ENCODE measurements at places on chromosomes 2 and 18. TPM values are rescaled to one million over a fixed set of nuclear protein-coding genes. Genes with fewer than 3 reads are reported as not detected.

The ST8SIA5 gene
- 0.02 TPM for total RNA-seq

The KIF5C gene
- total RNA-seq = 2.9 TPM

The CHN1 gene
- total RNA-seq = 1.3 TPM

The DIPK1C gene
- total RNA-seq = not detected

The ABCG8 gene
- 1.6 TPM for total RNA-seq

The DNER gene
- total RNA-seq = 1.1 TPM

The INHA gene
- total RNA-seq = 0.80 TPM

The DSG4 gene
- not detected for total RNA-seq

The PROKR1 gene
- not detected for total RNA-seq

The GRB14 gene
- 16.6 TPM for total RNA-seq

The NEUROD1 gene
- total RNA-seq = not detected

The LCT gene
- 1.4 TPM for total RNA-seq

The KCNE4 gene
- total RNA-seq = not detected

The TEX44 gene
- total RNA-seq = not detected

The HNMT gene
- total RNA-seq = 56.5 TPM

The DHRS9 gene
- total RNA-seq = 16.6 TPM

The GULP1 gene
- 94.4 TPM for total RNA-seq

The FIGN gene
- 8.4 TPM for total RNA-seq

The GAREM1 gene
- total RNA-seq = 19.3 TPM

The CLEC4F gene
- total RNA-seq = not detected

The CXCR4 gene
- total RNA-seq = 12.4 TPM

The CEP192 gene
- total RNA-seq = 41.3 TPM

The KIF1A gene
- total RNA-seq = 280 TPM

The CRYGB gene
- total RNA-seq = not detected

The SAG gene
- total RNA-seq = not detected

The LINC00305 gene
- not detected for total RNA-seq

The DSG1 gene
- total RNA-seq = not detected

The COLEC11 gene
- total RNA-seq = not detected

The CENPA gene
- 23.4 TPM for total RNA-seq

The IFIH1 gene
- total RNA-seq = 126 TPM

The RBM44 gene
- 1.0 TPM for total RNA-seq

The PMAIP1 gene
- total RNA-seq = 75.4 TPM

The LHCGR gene
- total RNA-seq = not detected

The MOCOS gene
- total RNA-seq = 25.7 TPM

The LYPD6 gene
- total RNA-seq = 3.9 TPM

The CBLN2 gene
- total RNA-seq = 0.24 TPM

The RAX gene
- total RNA-seq = not detected

The EVA1A gene
- total RNA-seq = not detected

The SPATA3 gene
- not detected for total RNA-seq

The LIPT1 gene
- 10.4 TPM for total RNA-seq

The IKZF2 gene
- total RNA-seq = 26.0 TPM

All from Calu3 (cell line).